C1 segment of cervical spinal cord (tissue), 14 donors: ENCODE measurements at places on chromosomes 11 and 22.

- DNase-seq = no peak
Measured at GRCh38 chr11:118898400-118899295, 15.0 kb downstream of the CXCR5 start.

GRCh38 chr11:62721994-62722393 is 5.3 kb downstream of the HNRNPUL2 start:
- no peak for DNase-seq

DNA sequence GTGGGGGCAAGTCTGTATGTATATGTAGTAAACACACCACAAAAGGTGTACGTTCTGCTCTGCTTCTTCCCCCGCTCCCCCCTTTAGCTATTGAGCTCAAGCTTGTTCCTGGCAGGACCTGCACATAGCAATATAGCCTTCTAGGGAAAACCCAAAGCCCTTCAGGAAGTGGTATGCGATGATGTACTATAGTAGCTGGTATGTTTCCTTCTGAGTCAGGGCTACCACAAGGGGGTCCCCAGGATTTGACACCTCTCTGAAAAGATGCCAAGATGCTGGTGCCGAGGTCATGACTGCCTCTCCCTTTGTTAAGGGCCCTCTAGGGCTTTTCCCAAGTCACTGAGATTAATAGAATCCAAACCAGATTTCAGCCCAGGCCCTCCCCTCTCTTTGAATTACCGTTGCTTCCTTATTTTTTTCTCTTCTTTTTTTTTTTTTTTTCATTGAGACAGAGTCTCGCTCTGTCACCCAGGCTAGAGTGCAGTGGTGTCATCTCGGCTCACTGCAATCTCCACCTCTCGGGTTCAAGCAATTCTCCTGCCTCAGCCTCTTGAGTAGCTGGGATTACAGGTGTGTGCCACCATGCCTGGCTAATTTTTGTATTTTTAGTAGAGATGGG is 268.4 kb downstream of the ETS1 start:
- DNase-seq = no peak

DNA sequence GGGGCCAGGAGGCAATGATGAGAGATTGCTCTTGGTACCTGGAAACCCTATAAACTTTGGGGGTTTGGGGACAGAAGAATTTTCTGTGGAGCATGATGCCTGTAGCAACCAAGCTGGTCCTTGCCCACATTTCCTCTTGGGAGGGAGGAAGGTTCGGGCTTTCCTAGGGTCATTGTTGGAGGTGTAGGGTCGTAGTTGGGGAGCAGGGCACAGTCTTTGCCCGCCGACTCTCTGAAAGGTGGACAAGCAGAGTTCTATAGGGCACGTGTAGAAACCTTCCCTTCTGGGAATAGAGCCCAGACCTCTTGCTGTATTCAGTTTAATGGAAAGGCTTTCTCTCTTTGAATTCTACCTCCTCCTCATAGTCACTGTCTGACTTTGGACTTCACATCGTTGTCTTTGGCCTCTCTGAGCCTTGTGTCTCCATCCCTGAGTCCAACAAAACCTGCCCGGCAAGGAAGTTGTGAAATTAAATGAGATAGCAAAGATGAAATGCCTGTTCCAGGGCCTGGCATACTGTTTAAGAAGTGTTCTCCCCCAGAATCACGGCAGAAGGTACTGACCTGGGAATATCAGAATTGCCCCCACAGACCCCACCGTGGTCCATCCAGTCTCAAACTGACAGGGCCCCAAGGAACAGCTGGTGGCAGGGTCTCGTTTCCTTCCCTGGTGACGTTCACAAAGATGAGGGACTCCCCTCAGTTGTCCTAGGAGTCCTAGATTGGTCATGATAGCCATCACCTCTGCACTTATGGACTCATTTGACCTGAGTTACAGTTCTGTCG is 1.6 kb downstream of the PRDM11 start:
- DNase-seq = no peak

- no peak for DNase-seq
Measured at GRCh38 chr11:73085189-73085875, 56.8 kb downstream of the FCHSD2 start.

- DNase-seq = no peak
Measured at GRCh38 chr22:37088108-37088605, 21.4 kb downstream of the TMPRSS6 start.

DNA sequence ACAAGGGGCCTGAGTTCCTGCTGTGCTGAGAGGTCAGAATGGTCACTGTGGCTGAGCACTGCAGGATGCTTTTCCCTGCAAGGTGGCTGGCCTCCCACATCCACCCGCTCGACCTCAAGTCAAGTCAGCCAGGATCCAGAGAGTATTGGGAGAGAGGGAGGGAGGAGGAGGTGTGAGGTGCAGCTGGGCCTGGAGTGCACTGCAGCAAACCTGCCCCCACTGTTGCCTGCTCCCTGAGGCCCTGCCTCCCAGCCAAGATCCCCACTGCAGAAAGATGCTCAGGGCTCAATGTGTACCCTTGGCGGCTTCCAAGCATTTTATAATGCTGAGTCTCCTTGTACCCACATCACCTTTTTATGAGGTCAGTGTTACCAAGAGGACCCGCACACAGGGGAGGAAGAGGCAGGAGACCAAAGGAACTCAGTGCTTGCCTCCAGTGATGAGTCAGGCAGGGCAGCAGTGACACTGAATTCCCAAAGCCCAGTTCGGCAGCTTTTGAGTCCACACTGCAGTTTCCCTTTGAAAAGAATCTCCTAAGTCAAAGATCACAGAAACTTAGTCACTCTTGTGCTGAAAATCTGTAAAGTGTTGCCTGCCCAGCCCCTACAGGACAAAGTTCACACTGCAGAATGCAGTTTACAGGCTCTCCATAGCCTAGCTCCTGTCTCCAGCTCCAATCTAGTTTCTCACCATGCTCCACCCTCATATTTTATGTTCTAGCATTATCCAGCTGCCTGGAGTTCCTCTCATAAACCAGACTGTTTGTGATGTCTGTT is 3.1 kb downstream of the ENDOD1 start:
- peak; percentile 17 for DNase-seq

DNA sequence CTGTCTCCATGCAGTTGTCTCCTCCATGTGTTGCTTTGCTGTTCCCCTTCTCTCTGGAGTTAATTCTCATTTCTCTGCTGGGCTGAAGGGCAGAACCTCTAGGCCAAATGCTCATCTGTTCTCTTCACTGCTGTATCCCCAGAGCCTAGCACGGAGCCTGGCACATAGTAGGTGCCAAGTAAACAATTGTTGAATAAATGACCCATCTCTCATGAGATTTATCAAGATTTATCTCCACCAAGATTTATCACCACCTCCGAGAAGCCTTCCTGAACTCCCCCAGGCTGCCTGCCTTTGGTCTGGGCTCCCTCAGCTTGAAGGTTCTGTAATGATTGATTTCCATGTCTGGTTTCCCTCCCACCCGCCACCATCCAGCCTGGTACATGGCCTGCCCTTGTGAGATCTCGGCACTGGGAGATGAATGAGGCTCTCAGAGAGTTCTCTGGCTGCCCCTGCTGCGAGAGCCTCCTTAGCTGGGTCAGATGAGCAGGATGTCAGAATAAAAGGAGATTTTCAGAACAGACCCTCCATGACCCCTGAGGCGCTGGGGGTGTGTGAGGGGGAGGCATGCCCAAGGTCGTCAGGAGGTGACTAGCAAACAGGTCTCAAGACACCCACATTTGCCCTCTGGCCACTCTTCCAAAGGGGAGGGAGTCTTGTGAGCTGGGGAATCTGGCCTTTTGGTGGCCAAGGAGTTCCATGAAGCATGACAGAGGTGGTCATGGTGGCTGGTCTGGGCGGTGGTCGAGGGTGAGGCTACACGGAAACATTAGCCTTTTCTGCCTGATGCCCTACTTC is 2.4 kb upstream of the GDPD5 start:
- no peak for DNase-seq

DNA sequence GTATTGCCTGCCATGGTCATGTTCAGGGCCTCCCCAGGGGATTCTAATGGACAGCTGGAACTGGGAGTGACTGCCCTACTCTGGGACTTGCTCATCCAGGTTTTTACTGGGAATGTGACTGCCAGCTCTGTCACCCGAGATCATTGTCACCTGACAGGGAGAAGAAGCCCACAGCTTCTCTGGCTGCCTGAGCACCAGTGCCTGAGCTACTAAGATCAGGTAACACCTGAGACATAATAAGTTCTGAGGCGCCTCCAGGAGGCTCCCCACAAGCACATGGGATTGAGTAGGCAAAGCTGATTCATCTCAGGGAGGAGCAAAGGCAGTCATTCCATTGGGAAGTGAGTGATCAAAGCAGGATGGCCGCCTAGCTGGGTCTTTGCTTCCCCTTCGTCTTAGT is 84.2 kb upstream of the GALNT18 start:
- no peak for DNase-seq
